ENCODE measurements at places on chromosomes 7 and 10.

- DNase-seq = no peak
Measured at GRCh38 chr10:47141349-47141748, 158.6 kb upstream of the GDF10 start.

DNA sequence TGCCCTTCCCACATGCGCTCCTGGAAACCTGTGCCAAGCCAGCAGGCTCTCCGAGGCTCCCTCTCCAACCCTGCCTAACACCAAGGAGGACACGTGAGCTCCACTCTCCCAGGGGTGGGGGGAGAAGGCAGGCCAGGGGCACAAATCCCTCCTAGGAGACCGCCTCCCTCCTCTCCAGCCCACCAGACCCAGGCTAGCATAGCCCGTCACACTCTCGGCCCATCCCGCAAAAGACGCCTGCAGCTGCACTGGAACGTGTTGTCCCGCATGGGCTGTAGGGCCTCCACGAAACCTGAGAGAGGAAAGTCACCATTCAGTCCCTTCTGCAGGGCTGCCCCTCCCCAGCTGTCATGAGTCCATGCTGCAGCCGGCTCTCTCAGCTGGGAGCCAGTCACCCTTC, 126.3 kb downstream of the MAD1L1 start:
- DNase-seq = no peak

DNA sequence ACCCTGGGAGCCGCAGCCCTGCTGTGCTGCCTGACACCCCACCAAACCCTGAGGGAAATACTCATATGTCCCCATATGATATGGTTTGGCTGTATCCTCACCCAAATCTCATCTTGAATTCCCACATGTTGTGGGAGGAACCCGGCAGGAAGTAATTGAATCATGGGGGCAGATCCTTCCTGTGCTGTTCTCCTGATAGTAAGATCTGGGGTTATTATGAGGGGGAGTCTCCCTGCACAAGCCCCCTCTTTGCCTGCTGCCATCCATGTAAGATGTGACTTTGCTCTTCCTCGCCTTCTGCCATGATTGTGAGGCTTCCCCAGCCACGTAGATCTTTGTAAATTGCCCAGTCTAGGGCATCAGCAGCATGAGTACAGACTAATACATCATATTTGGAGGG, 68.7 kb downstream of the RGS10 start:
- no peak for DNase-seq

GRCh38 chr10:132511121-132512051, 26.2 kb upstream of the INPP5A start:
- no peak for DNase-seq

DNA sequence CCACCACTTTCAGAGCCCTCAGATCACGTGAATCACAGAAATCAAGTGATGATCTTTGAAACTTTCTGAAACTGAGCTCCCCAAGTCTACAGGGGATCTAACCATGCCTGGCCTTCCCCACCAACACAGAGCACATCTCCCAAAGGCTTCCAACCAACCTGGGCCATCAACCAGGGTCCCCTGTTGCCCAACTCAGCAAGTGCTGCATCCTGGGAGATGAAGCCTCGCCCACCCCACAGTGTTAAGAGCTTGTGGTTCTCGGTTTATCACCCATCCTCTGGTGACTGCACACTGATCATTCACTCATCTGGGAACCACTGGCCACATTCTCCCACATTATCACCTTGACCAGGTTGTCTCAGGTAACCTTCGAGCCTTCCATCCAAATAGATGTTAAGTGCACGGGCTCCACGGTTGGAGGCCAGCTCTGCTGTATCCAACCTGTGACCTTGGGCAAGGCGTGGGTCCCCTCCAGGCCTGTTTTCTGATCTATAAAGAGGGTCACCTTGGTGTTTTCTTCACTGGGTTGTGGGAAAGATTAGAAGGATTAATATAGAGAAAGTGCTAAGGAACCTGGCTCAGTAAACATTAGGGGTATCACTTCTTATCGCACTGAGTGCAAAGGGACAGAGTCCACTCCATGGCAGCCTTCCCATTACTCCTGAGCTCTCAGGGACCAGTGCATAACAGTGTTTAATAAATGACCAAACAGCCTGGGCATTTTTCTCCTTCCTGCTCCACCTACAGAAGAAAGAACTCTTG, 3.6 kb downstream of the ZNF488 start:
- DNase-seq = no peak

- no peak for DNase-seq
Measured at GRCh38 chr7:81407094-81407493, 362.8 kb downstream of the HGF start.

DNA sequence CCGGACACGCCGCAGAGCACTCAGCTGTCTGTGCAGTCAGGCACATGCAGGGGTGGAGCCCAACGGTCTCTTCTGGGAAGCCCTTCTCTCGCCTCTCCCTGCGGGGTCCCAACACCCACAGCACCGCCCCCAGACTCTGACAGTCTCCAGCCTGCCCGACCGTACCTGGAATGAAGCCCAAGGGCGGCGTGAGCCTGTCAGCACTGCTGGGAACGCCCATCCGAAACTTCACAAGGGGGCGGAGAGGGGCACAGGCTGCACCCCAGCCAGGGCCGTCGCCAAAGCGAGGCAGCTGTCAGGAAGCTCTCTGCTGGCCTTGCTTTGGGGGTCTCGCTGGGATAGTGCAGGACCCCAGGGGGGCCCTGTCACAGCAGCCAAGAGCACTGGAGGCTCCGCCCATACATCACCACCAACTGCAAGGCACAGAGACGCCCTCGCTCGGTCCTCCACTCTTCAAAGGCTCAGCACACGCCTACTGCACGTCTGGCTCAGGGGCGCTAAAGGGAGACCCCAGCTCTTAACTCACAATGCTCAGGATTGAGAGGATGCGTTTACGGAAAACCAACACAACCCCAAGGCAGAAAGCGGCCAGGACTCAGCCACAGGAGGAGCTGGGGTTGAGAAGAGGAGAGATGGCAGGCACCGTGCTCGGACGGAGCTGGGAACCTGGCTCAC, 30.9 kb downstream of the MAD1L1 start:
- no peak for DNase-seq

DNA sequence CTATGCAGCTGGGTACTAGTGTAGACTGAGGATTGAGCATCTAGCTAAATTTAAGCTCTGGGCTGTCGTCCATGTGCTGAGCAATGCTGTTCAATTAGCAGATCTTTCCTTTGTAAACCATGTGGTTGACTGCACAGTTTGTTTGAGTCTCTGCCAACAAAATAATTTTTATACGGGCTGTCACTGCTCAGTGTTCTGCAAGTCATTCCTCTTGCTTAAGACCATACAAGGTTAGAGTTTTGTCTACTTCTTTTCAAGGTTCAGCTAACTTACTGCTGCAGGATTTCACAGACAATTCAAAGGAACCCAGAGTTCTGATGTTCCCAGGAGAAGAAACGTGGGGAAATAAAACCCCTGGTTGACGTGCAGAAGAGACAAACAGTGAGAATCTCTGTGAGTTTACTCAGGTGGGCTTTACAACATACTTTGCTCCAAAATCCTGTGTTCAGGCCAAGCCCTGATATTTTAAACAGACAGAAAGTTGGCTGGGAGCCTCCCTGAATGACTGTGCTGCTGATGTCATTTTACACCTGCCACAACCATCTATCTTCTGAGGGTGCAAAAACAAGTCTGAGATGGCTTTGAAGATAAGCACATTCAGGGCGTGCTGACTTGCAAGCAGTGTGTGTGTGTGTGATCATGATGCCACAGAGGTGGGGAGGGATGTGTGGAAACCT, 177.1 kb upstream of the SVIL start:
- DNase-seq = no peak

GRCh38 chr7:75925717-75926435, 10.9 kb downstream of the POR start:
- no peak for DNase-seq

GRCh38 chr7:22868509-22868908, 45.9 kb upstream of the TOMM7 start:
- DNase-seq = no peak

DNA sequence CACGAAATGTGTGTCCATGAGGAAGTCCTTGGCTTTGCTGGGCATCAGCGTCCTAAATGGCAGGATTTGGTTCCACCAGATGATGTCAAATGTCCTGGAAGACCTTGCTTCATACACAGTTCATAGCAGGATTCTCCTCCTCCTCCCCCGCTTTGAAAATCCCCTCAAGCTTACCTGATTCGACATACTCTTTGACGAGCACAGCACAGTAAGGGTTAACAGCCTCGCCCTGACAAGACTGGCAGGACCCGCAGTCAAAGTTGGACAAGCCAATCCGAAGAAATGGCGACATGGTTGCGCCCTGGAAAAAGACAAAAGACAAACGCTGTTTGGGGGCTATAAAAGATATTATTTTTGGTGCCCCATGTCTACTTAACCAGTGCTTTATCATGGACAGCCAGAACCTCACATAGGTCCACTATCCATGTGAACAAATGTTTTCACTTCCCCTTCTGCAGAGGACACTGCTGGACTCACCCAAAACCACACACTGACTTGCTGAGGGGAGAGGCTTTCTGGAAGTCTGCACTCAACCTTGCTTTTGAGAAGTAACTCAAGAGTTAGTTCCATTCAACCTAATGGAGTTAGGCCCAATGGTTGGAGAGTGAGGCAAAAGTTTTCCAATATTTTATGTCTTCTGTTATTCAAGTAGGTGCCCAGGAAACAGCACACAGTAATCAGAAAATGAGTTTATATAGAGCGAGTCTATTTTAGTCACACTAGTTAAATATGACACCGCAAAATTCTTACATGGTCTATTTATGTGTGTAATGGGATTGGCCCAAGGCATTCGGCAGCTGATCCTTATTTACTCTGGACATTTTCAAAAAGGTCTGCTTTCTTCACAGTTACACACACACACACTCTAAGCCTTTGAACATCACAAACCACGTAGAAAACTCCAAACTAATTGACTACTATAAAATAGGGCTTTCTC, 65.0 kb downstream of the PRKCQ start:
- no peak for DNase-seq

- DNase-seq = no peak
Measured at GRCh38 chr7:92639966-92640365, 49.8 kb upstream of the FAM133B start.

DNA sequence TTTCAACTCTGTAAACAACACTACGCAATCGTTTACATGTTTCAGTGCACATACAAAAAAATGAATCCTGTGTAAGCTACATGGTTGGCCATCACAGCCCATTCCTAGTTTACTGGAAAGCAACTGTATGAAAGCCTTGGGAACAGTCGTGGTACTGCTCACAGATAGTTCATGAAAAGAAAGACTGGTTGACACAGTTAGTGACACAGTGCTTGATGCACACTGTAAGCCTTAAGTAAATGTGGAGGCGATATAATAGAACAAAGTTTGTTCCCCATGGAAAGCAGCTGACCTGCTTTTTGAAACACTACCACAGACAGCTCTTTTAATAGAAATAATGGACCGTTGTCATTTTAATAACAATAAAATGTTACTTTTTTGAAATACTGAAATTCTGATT, 5.1 kb downstream of the CACNA2D1 start:
- DNase-seq = no peak

GRCh38 chr7:12139416-12139815, 71.7 kb upstream of the TMEM106B start:
- no peak for DNase-seq

- no peak for DNase-seq
Measured at GRCh38 chr10:122044713-122045112, 55.8 kb downstream of the TACC2 start.

GRCh38 chr7:78901566-78901965, 551.9 kb downstream of the MAGI2 start:
- DNase-seq = no peak

DNA sequence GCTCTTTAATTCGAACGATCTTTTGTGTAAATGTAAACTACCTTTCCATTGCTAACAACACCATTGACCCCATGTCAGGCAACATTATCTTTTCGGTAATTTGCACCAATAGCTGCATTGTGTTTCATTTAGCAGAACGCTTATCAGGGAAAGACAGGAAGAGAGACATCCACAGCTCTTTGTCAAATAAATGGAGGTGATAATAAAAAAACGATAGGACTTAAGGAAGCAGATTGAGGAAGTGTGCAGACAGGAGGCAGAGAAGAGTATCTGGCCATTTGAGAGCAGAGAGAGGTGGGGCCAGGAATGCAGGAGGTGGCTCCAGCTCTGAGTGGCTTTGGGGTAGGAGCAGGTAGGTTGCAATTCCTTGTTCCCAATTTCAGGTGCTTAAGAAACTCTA, 37.5 kb upstream of the ADARB2 start:
- DNase-seq = no peak

- no peak for DNase-seq
Measured at GRCh38 chr7:86914551-86914950, 144.9 kb downstream of the ELAPOR2 start.

- no peak for DNase-seq
Measured at GRCh38 chr10:24826009-24826408, 102.3 kb upstream of the ARHGAP21 start.

- DNase-seq = no peak
Measured at GRCh38 chr7:14687241-14687640, 215.3 kb downstream of the DGKB start.

DNA sequence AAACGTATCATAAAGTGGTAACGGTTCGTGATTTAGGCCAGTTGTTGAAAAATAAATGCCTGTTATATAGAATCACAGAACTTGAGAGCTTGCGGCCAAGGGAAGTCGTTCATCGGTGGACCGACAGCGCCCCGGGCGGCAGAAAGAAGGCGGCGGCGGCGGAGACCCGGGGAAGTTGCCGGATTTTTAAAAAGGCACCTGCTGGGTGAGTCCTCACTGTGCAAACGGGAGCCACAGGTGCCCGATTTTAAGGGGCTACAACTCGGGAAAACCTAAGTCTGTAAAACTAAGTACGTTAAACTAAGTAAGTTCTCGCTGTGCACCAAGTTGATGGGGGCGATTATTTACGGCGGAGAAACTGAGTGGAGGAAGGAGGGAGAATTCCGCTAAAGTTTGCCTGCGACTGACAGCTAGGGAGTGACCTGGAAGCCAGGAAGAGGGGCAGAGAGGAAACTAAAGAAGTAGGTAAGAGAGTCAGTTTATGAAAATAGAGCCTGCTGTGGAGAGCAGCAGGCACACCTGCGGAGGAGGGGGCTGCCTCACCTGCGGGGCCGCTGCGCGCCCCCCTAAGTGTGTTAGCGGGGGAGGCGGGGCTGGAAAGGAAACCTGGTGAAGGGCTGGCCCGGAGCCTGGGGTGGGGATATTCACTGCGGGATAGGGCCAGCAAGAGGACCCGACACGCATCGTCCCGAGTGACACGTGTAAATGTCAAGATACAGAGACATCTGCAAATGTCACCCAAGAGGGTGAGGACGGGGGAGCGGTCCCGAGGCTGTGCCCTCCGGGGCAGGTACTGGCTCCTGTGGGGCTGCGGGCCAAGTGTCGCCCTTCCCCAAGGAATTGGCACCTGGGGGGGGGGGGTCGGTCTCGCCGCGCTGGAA, 996 bp downstream of the ADAM12 start:
- DNase-seq = peak; percentile 82
